ENCODE measurements at places on chromosomes 1 and 21. TPM values are rescaled to one million over a fixed set of nuclear protein-coding genes. Genes with fewer than 3 reads are reported as not detected.

Gene CFHR5
- not detected for total RNA-seq

Gene THRAP3
- total RNA-seq = 88.9 TPM

Gene CYP2J2
- not detected for total RNA-seq

Gene ADORA3
- total RNA-seq = not detected

Gene UBE2G2
- 102 TPM for total RNA-seq

Gene OLIG1
- total RNA-seq = not detected

Gene HPCAL4
- total RNA-seq = not detected

Gene SPRR1B
- total RNA-seq = not detected

Gene TMEM240
- 4.0 TPM for total RNA-seq

Gene OR2AK2
- not detected for total RNA-seq

Data from smooth muscle cell of the pulmonary artery (primary cell).